ENCODE measurements at places on chromosomes 13 and 19. TPM values are rescaled to one million over a fixed set of nuclear protein-coding genes. Genes with fewer than 3 reads are reported as not detected.

Gene LILRB1
- 2.0 TPM for polyA plus RNA-seq

Gene IL17D
- polyA plus RNA-seq = 18.2 TPM

Gene DLL3
- polyA plus RNA-seq = 0.12 TPM

Gene CYP2A6
- polyA plus RNA-seq = not detected

Gene ZNF285
- 7.8 TPM for polyA plus RNA-seq

Data from hindlimb muscle (tissue), 1 donor.